ENCODE measurements at places on chromosomes 11 and 22. TPM values are rescaled to one million over a fixed set of nuclear protein-coding genes. Genes with fewer than 3 reads are reported as not detected.

The CDC42EP2 gene
- total RNA-seq = 14.0 TPM

The SMIM35 gene
- not detected for total RNA-seq

- no peak for DNase-seq
These were observed 539.1 kb downstream of the FAM181B start for GRCh38 chr11:82194521-82194920.

DNA sequence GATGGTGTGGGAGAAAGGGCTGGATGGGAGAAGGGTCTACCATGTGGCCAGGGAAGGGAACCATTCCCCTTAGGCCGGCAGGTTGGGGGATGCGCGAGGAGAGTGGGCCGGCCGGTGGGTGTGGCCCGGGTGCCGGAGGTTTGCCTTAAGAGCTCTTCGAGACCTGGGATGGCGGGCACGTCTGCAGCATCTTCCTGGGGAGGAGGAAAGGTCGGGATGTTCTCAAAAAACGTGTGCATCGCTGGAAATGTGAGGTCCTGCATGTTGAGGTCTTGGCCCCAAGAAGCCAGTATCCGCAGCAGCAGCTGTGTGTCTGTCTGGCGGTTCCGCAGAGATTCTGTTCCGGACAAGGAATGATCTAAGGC lies 1.4 kb downstream of the NAV2 start:
- no peak for DNase-seq

DNA sequence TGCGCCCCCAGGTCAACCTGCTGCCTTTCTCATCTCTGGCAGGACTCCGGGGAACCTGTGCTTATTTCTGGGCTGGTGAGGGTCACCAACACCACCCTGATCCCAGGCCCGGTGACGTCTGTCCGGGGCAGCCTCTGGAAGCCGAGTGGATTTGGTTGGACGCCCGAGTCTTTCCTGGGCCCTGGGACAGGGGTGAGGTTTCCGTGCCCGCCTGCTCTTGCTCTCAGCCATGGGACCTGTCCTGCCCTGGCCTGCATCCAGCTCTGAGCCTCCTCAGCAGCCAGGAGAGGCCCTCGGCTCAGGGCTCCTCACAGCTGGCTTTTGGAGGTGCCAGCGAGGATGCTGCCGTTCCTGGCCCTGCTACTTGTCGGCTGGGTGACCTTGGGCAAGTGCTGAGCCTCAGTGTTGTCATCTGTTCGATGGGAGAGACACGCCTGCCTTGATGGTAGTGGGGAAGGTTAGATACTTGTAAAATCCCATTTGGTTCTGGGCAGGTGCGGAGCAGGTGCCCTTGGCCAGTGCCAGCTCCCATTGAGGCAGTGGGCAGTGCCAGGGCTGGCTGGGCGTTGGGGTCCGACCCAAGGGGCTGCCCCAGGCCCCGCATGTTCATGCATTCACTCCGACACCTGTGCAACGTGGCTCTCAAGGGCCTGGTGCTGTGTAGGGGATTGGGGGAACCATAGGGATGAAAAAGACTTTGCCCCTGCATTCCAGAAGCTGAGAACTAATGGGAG lies 58.9 kb upstream of the THY1 start:
- no peak for DNase-seq

The LPXN gene
- 3.1 TPM for total RNA-seq

The UBQLNL gene
- not detected for total RNA-seq

GRCh38 chr22:36166086-36166485 lies 5.5 kb upstream of the APOL3 start:
- DNase-seq = no peak

The BATF2 gene
- total RNA-seq = 2.0 TPM

DNA sequence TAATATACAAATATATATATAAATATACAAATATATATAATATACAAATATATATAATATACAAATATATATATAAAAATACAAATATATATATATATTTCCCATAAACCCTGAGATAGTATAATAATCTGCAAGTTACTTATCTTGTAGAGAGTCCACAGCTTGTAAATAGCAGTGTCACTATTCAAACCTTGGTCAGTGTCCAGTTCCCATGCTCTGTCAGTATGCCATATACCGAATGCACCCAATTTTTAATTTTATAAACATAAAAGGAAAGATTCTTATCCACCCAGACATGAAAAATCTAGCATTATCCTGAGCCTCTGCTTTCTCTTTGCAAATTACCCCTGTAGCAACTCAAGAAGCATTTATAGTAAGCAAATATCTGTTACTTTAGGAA lies 21.6 kb upstream of the CTSC start:
- no peak for DNase-seq

GRCh38 chr11:116517077-116517476 lies 255.7 kb downstream of the BUD13 start:
- DNase-seq = no peak

The RFPL3 gene
- not detected for total RNA-seq

The LRRC74B gene
- total RNA-seq = not detected

The MB gene
- total RNA-seq = 19,506 TPM

- DNase-seq = no peak
These were observed 935 bp downstream of the TRIM68 start for GRCh38 chr11:4607096-4607495.

DNA sequence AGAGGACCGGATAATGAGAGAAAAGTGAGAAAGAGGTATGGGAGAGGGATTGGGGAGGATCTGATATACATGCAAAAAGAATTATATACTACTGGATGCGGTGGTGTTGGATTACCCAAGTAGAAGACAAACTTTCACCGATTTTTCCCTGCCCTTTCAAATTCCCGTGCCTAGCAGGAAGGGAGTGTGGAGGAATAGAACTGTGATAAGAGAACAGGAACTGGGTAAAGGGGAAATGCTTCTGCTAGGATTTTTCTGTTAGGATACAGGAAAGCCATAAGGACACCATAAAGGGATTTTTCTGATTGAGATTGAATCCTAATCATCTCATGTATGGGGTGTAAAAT lies 480 bp upstream of the MTMR2 start:
- DNase-seq = no peak

DNA sequence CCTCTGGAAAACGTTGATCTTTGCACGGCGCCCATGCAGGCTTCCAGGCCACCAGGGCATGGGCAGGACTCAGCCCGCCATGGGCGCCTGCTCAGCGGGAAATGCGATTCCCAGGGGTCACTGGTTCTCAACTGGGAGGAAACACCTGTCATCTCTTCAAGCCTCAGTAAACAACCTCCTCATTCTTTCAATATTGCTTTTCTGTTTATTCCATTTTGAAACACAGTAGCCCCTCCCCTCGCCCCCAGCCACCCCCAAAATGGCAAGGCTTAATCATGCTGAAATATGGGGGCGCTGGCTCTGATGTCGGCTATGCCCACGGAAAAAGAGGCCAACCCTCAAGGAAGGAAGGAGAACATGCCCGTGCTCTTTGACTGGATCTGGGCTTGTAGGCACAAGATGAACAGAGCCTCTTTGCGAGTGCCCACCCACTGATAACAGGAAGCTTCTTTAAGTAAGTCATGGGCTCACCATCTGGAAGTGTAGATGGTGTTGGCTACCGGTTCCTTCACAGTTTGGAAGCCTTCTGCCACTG lies 594 bp upstream of the POU2AF1 start:
- no peak for DNase-seq

- DNase-seq = no peak
These were observed 454.3 kb downstream of the OPCML start for GRCh38 chr11:133078012-133078411.

DNA sequence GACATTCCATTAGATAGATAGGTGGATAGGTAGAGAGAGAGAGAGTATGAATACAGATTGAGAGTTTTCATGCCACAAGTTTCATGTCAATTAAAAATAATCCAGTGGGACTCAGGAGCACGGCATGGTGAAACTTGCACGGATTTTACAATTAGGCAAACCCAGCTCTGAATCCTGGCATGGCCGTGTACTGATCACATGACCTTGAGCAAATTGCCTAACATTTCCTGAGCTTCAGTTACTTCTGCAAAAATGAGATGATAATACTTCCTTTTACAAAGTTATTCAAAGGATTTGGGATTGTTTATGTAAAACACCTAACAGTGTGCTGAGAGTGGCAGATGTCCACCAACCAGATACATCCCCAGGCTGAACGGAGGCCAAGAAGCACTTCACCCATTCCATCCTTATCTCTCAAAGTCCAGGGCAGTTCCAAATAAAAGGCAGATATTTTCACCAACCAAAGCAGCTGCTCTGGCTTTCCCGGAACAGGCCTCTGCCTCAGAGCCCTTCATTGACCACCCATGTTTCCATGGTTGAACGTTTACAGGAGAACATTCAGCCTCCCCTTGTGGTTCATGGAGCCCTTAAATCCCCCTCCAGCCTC lies 17.9 kb downstream of the APLNR start:
- DNase-seq = no peak

The HOATZ gene
- total RNA-seq = not detected

- DNase-seq = no peak
These were observed 18.5 kb downstream of the MMP13 start for GRCh38 chr11:102936864-102937509.

The HBD gene
- total RNA-seq = not detected

DNA sequence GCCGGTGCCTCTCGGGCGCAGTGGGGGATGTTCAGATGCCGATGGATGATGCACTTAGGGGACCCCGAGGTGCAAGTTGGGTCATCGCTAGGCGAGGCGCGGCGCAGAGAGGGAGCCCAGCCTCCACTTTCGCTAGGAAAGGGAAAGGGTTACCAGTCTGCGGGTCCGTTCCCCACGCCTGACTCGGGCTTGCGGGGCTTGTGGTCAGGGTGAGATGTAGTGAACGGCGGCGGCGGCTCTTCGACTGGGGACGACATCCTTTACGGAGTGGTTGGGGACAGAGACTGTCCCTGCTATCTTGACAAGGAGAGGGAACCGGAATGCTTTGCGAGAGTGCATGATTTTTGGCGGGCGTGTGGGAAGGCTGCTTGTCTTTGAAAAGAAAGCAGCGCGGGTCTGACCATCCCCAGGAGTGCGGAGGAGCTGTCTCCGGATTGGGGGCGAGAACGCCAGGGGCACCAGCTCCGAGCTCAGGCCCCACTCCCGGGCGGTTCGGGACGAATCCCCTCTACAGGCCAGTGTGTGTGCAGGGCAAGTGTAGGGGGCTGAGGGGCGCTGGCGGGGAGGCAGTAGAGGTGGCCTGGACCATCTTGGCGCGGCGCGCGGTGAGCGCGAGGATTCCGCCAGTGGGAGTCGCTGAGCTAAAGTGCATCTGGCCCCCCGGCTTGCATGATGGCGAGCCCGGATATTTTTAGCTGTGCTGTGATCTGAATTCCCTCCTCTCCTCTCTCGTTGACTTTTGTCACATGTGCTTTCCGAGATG lies 1.1 kb downstream of the FAT3 start:
- peak; percentile 39 for DNase-seq

The OR5A1 gene
- not detected for total RNA-seq

- no peak for DNase-seq
These were observed 46.9 kb downstream of the TBC1D22A start for GRCh38 chr22:46809153-46809885.

DNA sequence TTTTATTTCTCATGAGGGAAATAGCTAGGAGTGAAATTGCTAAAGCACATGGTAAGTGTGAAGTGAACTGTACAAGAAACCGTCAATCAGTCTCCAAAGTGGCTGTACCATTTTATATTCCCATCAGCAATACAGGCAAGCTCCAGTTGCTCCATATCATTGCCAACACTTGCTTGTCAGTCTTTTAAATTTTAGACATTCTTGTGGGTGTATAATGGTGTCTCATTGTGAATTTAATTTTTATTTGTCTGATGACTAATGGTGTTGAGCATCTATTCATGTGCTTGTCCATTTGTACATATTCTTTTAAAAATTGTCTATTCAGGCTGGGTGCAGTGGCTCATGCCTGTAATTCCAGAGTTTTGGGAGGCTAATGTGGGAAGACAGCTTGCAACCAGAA lies 34.1 kb upstream of the SMCO4 start:
- no peak for DNase-seq

The ANGPTL5 gene
- 1.9 TPM for total RNA-seq

GRCh38 chr11:72216638-72217037 lies at the start of gene FOLR2:
FOLR2 (plus strand) TSS chr11:72216794; CDS start chr11:72218585, 1,791 bp downstream.
- DNase-seq = no peak

GRCh38 chr22:32544953-32545558 lies 70.4 kb downstream of the FBXO7 start:
- no peak for DNase-seq

DNA sequence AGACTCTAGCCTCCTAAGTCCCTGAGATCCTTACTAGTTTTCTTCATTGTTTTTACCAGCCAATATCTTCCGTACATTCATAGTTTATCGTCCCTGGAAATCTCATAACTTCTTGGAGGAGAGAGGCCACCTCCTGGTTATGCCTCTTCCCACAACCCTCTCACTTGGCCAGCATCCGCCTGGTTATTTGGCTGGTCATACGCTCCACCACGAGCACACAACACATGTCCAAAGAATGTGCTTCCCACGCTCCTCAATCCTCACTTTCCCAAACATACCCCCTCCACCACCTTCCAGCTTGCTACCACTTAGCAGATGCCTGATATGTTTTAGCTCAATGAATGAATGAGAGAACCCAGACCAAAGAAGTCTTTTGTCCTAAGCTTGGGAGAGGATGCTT lies 83.5 kb upstream of the EIF3D start:
- DNase-seq = no peak

GRCh38 chr11:43735115-43735514 lies 54.6 kb downstream of the HSD17B12 start:
- DNase-seq = no peak

- no peak for DNase-seq
These were observed 65.4 kb downstream of the SMIM38 start for GRCh38 chr11:69221086-69221485.

GRCh38 chr11:113249491-113249763 lies 65.0 kb upstream of the TTC12 start:
- DNase-seq = no peak

- no peak for DNase-seq
These were observed 1.9 kb downstream of the OR52K1 start for GRCh38 chr11:4484310-4484709.

- peak; percentile 61 for DNase-seq
These were observed 15.3 kb upstream of the RASL10A start for GRCh38 chr22:29330753-29331152.

DNA sequence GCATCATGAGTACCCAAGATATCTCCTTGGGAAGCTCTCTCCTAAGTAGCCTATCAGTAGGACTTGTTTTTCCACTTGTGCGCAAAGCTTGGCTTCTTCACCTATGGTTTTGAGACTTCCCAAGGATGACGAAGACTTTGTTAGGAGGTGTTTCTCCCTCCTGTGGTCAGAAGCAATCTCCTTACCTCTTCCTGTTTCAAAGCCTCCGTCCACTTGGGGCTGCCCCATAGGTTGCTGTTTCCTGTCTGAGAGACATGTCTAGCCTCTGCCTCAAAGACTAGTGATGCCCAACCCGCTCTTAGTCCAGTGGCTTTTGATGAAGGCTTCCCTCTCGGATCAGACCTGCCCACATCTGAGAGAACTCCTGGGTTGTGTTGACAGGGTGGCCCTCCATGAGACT lies 92.9 kb downstream of the TRAF6 start:
- no peak for DNase-seq

The PGM2L1 gene
- 1.9 TPM for total RNA-seq

GRCh38 chr11:85902353-85902752 lies 47.2 kb downstream of the CCDC83 start:
- DNase-seq = no peak

- no peak for DNase-seq
These were observed 10.4 kb upstream of the SREBF2 start for GRCh38 chr22:41822317-41823057.

- peak; percentile 70 for DNase-seq
These were observed 42.0 kb downstream of the FAM83F start for GRCh38 chr22:40036591-40037225.
